ELR (cell line): ENCODE measurements at places on chromosomes 3 and 15.

DNA sequence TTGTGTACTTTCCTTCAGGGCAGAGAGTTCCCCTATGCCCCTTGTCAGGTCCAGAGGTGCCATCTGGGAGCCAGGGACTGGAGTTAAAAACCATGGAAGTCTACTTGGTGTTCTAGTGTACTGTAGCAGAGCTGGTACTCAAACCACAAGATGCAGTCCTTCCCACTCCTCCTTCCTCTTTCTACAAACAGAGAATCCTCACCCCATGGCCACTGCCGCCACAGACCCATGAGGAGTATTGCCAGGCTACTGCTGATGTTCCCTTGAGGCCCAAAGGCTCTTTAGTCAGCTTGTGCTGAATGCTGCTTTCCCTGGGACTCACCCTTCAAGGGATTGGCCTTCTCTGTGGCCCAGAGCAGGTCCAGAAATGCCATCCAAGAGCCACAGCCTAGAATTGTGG lies 229.2 kb upstream of the ZPLD1 start:
- DNase-seq, result no peak

GRCh38 chr3:29186131-29186599 lies 94.7 kb upstream of the RBMS3 start:
- DNase-seq, result peak; percentile 96

DNA sequence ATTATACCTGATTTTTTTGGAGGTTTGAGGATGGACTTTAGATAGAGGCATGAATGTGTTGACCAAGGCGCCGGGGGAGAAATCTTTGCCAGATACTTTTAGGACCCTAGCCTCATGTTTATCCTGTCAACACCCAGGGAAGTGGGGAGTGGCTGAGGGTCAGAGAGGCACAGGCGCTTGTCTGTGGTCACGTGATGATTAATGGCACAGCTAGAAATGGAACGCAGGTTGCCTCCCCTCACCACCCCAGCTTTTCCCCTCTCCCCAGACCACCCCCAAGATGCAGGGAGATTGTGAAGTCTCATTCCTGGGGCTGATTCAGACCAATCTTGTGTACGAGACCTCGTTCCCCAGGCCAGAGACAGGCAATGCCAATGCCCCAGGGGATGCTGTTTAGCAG lies 218.4 kb upstream of the LINGO1 start:
- DNase-seq, result no peak

DNA sequence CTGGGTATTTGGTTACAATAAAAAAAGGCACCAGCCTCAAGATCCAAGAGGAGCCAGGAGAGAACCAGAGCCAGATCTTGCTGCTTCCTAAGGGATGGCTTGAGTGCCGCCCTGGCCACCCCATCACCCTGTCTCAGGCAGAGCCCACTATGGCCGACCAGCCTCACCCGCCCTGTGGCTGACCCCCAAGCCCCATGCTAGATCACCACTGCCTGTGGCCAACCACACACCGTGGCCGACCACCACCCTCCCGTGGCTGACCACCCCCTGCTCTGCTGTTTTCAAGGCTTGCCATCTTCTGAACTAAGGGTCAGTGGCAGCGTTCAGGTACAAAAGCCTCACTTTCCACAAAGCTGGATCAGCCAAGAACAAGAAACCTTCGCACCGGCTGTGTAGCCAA lies 12.0 kb downstream of the CSPG5 start:
- no peak for DNase-seq

DNA sequence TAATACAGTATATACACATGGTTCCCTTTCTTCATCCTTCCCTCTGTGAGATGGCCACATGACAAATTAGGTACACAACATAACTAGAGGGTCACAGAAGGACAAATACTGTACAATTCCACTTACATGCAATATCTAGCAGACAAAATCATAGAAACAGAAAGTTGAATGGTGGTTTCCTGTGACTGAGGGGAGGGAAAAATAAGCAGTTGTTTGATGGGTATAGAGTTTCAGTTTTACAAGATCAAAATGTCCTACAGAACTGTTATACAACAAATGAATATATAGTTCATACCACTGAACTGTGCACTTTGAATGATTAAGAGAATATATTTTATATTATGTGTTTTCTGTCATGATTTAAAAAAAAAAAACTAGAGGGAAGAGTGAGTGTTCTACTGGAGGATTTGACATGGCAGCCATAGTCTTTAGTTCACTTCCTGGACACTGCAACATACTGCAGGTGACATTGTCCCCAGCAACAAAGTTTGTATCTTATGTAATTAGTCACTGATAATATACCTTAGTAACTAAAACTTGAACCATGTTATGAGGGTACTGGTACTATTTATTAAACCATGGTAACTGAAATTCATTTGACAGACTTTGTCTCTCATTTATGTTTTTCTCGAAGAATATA lies 37.2 kb downstream of the CCDC54 start:
- DNase-seq, result no peak

DNA sequence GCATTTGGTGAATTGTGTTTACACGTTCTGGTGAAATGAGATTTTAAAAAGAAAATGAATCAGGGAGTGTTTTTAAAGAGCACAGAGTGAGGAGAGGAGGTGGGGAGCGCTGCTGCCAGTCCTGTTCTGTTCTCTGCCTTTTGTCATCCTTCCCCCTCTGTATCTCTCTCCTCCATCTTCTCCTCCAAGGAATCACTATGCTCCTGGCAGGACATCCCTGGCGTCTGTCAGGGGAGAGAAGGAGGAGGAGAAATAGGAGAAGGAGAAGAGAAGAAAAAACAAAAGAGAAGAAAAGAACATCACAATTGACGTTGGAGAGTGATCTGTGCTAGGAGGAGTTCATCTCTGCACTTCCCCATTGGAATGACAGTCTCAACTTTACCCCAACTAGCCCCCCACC lies 627.6 kb upstream of the TBL1XR1 start:
- DNase-seq, result no peak

- peak; percentile 32 for DNase-seq
Measured at GRCh38 chr3:73547427-73548248, 77.1 kb downstream of the PDZRN3 start.

DNA sequence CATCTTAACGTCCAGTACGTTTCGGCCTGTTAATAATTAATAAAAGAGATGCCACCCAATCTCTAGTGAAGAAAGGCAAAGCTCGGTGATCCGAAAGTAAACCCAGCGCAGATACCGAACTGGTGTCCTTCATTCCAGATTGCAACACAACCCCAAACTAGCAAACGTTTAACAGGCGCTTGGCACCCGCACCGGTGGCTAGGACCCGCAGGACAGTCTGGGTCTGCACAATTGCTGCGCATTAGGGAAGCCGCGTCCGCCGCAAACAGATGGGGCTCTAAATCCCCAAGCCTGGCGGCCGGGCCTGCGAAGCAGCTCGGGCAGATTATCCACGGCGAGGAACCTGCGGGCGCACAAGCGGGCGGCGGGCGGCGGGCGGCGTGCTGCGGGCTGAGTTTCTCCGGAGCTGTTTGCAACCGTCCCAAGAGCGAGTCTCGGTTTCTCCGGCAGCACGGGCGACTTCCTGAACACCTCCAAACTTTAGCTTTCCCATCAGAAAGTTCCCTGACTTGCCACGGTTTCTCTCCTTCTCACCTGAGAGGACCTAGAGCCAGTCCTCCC lies 112.1 kb upstream of the ICE2 start:
- DNase-seq, result peak; percentile 19

GRCh38 chr15:67792250-67792942 lies 32.9 kb upstream of the SKOR1 start:
- DNase-seq, result peak; percentile 22

GRCh38 chr15:51117270-51117669 lies 22.6 kb upstream of the TNFAIP8L3 start:
- DNase-seq, result peak; percentile 35

DNA sequence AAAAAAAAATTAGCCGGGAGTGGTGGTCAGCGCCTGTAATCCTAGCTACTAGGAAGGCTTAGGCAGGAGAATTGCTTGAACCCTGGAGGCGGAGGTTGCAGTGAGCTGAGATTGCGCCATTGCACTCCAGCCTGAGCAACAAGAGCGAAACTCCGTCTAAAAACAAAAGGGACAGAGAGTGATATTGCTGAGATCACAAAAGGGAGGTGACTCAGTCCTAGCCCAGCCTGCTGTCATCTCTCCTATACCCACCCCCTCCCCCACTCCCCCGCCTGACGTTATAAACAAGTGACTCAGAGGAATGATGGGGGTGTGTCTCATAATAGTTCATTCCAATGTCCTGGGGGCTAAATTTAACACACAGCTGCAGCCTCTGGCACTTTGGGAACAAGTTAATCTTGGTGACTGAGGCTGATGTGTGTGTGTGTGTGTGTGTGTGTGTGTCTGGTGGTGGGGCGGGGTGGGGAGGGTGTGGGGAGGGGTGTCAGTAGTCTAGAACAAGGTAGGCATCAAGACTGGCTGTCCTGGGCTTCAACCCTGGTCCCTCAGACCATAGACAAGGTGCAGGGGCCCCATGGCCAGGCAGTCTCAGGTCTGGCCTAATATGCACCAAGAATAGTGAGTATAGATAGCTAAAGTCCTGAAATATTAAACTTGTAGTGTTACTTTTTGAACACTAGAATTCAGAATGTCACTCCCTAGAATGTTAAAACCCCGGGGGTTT lies 1.3 kb upstream of the KLHL40 start:
- peak; percentile 97 for DNase-seq

GRCh38 chr3:73449774-73450173 lies 175.0 kb downstream of the PDZRN3 start:
- no peak for DNase-seq

DNA sequence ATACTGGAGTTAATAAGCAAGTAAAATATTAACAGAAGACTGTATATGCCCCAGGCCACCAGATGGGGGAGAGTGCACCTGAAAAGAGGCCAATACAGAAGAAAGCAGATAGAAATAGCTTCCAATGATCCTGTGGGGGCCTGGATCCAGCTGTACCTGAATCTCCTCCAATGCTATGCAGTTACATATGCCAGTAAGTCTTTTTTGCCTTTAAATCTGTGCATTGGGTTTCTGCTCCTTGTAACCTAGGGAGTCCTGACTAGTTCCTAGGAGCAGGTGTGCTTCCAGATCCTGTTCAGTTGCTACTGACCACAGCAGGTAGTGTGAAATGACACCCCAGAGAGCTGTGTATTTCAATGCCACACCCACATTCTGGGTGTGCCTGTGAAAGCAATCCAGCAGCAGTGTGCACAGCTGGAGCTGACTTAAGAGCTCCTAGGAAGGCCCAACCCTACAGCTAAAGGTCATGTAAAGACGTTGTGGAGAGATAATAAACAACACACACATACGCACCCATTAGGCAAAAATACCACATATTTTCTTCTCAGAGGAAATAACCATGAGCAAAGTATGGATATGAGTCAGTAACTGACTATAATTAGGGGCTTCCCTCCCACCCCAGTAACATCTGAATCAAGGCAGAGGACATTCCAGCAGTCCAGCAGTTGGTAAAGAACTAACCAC lies 62.2 kb upstream of the AKAP13 start:
- DNase-seq, result peak; percentile 96

DNA sequence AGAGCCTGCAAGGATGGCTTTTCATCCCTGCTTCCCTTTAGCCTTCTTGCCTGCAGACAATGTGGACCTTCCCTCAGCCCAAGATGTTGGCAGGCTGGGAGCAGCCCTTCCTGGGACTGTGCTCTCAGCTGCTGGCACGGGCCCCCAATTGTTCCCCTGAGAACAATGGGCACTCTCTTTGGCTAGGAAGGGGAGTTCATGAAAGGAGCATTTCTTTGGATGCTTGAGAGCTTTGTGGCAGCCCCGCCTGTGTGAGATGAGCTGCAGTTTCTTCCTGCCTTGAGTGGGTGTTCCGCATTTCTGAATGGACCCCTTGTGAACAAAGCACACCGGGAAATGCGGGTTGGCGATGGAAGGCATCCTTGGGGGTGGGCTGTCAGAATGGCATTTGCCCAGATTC lies 35.0 kb upstream of the BSN start:
- DNase-seq, result no peak

GRCh38 chr3:177680472-177680821 lies 483.2 kb upstream of the TBL1XR1 start:
- peak; percentile 63 for DNase-seq

DNA sequence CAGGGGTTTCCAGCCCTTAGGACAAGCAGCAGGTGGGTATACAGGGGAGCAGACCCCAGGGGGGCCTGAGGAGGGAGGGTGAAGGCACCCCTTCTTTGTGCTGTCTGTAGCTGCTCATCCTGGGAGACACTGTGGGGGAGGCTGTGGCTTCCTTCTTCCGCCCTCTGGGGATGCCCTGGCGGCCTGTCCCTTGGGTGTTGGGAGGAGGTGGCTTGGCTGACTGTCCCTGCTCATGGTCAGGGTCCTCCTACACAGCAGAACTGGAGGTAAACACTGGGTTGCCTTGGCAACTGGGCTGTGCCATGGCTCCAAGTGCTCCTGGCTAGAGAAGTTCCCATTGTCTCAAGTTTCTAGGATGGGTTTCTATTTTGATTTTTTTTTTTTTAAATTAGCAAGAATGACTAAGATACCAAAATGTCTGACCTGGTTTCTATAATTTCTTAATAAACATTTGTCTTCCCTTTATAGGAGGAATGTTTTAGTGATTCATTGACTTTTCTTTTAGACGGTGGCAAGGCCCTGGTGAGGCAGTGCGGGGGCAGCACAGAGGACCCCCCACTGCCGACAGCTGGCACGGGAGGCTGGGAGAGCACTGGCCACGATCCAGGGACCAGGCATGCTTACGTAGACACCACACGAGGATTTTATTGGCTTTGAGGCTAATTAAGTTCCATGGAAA lies 12.4 kb downstream of the KLF13 start:
- peak; percentile 30 for DNase-seq

DNA sequence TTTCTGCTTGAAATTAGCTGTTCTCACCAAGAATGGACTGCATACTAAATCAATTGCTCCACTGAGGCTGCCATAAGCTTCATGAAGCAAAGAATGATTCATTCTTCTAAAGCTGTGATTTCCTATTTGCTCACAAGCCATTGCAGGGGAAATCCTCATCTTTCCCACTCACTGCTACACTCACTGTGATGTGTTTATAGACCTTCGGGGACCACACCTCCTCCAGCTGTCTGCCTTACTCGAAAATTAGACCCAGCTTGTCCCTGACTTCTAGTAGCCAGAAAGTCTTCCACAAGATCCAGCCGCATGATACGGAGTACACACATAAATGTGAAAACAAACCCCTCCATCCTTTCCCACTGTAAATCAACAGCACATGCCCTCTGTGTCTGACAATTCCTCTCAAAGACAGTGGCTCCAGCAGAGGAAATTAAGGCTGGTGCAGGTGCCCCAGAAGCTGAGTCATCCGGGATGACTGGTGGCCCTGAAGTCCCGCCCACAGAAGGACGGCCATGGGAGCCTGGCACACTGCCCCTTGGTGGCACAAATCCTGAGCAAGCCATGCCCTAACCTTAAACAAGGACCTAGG lies 172.0 kb downstream of the STT3B start:
- DNase-seq, result peak; percentile 74

- DNase-seq, result peak; percentile 48
Measured at GRCh38 chr3:183180110-183180783, 17.7 kb upstream of the LAMP3 start.
